Astrocyte of the cerebellum (primary cell): ENCODE measurements at places on chromosomes 7 and 10.

- DNase-seq = no peak
Observed at GRCh38 chr7:157703534-157704195, 366.9 kb downstream of the DNAJB6 start.

GRCh38 chr7:103793614-103794013 lies 195.8 kb downstream of the RELN start:
- DNase-seq = no peak

DNA sequence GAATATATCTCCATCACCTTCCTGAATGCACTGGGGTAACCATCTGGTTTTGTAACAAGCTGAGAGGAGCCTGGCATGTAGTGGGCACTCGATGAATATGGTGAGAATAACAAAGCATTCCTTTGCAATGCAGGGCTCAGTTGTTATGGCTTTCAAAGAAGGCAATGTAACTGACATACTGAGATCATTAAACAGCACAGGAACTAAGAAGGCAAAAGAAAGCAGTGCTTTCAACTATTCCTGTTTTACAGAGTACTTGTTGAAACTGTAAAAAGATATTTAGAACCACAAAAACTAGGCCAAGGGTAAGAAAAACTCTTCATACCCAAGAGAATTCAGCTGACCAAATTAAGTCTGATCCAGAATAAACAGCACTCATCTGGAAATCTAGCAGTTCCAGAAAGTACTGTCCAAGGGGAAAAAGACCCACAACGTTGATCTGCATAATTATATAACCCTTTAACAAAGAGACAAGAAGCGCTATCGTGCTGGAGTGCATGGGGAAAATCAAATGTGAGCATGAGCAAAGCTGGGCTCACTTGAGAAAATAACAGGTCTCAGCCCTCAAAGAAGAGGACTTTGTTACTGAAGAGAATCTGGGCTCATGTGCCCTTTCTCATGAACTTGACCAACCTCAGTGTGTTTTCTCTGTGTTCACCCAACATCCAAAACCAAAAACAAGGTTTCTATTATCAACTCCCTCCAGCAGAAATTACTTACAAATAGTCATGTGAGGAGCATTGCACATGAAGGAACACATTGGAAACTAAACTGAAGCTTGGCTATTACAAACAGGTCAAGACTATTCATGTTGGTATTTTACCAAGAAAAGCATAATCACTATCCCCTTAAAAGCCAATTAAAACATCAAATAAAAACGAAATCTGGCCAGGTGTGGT lies 116.2 kb downstream of the AVL9 start:
- no peak for DNase-seq

GRCh38 chr7:110375068-110375467 lies 715.9 kb upstream of the LRRN3 start:
- DNase-seq = no peak

- DNase-seq = no peak
Observed at GRCh38 chr7:100890653-100891567, 1.4 kb upstream of the UFSP1 start.

GRCh38 chr10:125103924-125104323 lies 56.4 kb downstream of the CTBP2 start:
- no peak for DNase-seq

GRCh38 chr10:121823993-121824463 lies 103.8 kb downstream of the ATE1 start:
- DNase-seq = peak; percentile 11

GRCh38 chr10:85598646-85599045 lies 767.9 kb downstream of the GRID1 start:
- no peak for DNase-seq

GRCh38 chr10:31664803-31665202 lies 263.8 kb downstream of the ARHGAP12 start:
- no peak for DNase-seq

DNA sequence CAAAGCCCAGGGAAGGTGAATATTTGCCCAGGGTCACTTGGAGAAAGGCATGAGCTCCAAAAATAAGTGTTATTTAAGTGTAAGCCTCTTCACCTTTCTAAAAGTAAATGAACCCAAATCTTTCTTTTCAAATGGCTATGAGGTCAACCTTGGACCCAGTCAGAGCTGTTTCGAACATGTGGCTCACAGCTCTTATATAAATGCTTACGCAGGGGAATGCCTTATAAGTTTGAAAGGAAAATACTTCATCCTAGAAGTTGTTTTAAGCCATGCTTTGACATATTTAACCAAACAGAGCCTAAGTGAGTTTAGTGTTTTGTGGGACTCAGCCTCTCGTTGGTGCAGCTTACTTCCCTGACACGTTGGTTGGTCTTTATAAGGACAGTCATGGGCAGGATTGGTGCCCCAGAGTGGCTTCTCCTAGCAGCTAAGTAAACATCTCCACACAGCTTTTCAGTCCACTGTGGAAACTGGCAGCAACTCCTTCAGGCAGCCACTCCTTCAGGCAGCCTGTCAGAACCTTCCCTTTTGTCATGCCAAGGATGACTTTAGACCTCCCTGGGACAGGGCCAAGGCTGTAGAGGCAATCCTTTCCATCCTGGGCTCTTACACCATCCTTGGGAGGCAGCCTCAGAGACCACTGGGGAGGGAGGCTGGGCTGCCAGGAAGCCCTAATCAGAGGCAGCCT lies 43.6 kb downstream of the MINDY4 start:
- no peak for DNase-seq

DNA sequence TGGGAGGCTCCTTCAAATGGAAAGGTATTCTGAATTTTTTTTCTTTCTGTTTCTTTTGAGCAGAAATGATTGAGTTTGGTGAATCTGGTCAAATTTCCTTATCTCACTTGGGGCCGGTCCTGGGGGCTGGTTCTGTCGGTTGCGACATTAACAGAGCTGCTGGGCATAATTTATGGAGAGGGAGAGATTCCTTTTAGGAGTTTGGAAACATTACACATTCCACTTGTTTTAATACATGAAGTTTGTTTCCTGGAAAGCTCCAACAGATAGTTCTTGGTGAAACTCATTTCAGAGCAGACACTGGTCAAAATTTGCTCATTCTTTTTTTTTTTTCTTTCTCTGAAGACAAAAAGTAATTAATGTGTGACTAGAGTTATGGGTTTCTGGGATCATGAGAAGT lies 129.9 kb downstream of the ABCA13 start:
- no peak for DNase-seq

GRCh38 chr10:58086763-58087150 lies 180.9 kb downstream of the IPMK start:
- no peak for DNase-seq

DNA sequence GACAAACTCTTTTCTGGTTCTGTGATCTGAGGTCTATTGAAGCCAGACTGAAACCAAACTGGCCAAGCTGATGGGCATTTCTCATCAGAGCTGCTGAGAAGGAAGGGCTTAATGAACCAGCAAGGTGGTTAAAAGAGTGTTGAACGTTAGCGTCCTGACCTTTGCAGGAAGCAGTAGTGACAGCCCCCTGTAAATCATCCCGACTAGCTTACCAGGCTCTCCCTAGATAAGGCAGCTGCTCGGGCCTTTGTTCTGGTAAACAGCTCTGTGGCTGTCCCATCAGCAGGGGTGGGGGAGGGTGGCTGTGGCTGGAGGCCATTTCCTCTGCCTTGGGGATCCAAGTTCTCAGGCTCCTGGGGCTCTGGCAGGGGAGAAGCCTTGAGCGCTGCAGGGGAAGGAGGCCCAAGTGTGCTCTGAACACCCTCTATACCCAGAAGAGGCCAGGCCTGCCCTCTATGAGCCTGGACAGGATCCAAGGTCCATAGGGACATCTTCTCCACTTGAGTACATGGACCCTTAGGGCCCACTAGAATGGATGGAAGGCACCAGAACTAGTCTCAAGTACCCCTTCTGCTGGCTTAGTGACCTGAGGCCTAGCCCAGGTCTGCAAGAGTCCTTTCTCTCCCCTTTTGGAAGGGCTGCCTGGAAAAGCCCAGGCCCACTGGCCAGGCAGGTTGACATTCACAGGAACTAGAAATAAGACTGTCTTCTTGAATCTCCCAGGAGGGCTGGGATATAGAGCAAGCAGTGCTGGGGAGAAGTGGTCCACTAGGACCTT lies 134.6 kb downstream of the ARHGAP22 start:
- no peak for DNase-seq
